ENCODE measurements at places on chromosomes 5 and 9. TPM values are rescaled to one million over a fixed set of nuclear protein-coding genes. Genes with fewer than 3 reads are reported as not detected.

GRCh38 chr5:123186771-123187170 lies 97.7 kb downstream of the PRDM6 start:
- DNase-seq = no peak
- no peaks in the 10 kb centered on the region for H3K36me3 ChIP-seq
- H3K4me1 ChIP-seq = peaks cover 23% of the 10 kb centered on the region
- peaks cover 4% of the 10 kb centered on the region for H3K27me3 ChIP-seq
- H3K4me3 ChIP-seq = no peak overlapping the region

DNA sequence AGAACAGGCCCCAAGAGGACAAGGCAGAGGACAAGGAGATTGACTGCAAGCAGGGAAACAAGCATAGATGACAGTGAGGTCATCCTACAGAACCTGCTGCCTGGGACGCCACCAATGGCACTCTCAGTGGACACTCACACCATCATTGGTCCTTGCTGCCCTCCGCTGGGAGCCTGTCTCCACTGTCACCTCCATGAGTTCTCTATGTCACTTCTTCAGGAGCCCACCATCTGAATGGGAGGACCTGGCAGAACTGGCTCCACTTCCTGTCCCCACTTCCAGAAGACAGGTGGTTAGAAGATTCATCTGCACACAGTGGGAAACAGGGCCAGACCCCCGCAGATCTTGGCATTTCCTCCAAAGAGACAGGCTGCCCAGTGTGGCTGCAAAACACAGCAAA lies 188.9 kb downstream of the HSD17B3 start:
- no peak overlapping the region for H3K4me3 ChIP-seq
- H3K27me3 ChIP-seq = peaks cover 6% of the 10 kb centered on the region
- H3K36me3 ChIP-seq = no peaks in the 10 kb centered on the region
- peaks cover 7% of the 10 kb centered on the region for H3K4me1 ChIP-seq

- no peak for DNase-seq
- H3K4me3 ChIP-seq = no peak overlapping the region
- H3K27me3 ChIP-seq = peaks cover 14% of the 10 kb centered on the region
- H3K4me1 ChIP-seq = no peaks in the 10 kb centered on the region
- no peaks in the 10 kb centered on the region for H3K36me3 ChIP-seq
Measured at GRCh38 chr9:133400292-133400691, 17.5 kb downstream of the REXO4 start.

DNA sequence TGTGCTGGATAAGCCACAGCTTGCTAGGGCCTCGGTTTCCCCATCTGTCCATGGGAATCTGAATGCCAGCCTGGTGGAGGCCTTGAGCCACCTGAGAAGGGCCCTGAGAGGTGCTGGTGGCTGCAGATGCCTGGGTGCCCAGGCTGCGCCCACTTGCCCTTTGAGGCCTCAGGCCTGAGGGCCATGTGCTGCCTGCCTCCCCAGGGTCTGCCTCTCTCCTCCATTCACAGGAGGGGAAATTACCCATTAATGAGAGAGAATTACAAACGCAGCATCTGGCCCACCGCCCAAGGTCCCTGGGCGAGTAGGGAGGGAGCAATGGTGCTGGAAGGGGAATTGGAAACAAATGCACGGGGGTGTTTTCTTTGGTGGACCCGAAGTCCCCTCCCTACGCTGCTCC lies 59.6 kb downstream of the BARX1 start:
- DNase-seq = peak; percentile 53
- no peak overlapping the region for H3K27ac ChIP-seq
- no peak overlapping the region for H3K4me3 ChIP-seq
- H3K36me3 ChIP-seq = no peaks in the 10 kb centered on the region
- no peaks in the 10 kb centered on the region for H3K4me1 ChIP-seq

DNA sequence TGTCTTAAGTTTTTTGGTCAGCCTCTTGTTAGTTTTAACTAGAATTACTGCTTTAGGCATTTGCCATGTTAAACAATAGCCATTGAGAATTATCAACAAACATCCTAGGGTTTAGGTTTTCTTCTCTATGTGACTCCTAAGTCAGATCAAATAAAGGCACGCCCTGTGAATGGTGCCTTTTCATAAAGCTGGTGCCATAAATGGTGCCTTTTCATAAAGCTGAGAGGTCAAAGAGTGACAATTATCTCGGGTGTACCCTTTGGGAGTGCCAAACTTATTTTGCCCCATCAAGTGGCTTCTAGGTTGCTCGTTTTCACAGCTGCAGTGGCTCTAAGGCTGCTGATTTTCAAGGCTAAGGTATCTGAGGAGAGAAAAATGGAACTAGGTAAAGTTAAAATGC lies 391.6 kb downstream of the DMRTA1 start:
- H3K27ac ChIP-seq = no peak overlapping the region
- H3K36me3 ChIP-seq = no peaks in the 10 kb centered on the region
- H3K27me3 ChIP-seq = peaks cover 12% of the 10 kb centered on the region
- H3K4me3 ChIP-seq = no peak overlapping the region
- no peak for DNase-seq

DNA sequence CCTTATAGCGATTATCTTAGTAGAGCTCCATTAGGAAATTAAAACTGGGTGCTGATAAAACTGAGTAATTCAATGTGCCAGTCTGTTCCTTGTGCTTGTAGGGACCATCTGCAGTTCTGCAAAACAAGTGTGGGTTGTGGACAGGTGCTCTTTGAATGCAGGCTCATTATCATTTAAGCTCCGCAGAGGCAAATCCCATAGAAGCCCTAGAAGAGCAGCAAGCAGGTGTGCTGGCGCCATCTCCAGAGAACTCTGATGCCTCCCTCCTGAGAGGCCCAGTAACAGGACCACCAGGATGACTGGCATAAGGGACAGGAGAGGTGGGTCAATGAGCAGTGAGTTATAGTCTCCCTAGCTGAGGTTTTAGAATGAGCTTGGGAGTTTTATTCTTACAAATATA lies 1342.4 kb upstream of the DMAC1 start:
- DNase-seq = no peak
- no peak overlapping the region for H3K27ac ChIP-seq
- peaks cover 2% of the 10 kb centered on the region for H3K27me3 ChIP-seq
- no peak overlapping the region for H3K4me3 ChIP-seq

GRCh38 chr9:101711330-101711941 lies 27.0 kb downstream of the GRIN3A start:
- no peak for DNase-seq
- no peaks in the 10 kb centered on the region for H3K36me3 ChIP-seq
- H3K27ac ChIP-seq = no peak overlapping the region
- H3K4me1 ChIP-seq = no peaks in the 10 kb centered on the region
- no peak overlapping the region for H3K4me3 ChIP-seq
- peaks cover 25% of the 10 kb centered on the region for H3K27me3 ChIP-seq

DNA sequence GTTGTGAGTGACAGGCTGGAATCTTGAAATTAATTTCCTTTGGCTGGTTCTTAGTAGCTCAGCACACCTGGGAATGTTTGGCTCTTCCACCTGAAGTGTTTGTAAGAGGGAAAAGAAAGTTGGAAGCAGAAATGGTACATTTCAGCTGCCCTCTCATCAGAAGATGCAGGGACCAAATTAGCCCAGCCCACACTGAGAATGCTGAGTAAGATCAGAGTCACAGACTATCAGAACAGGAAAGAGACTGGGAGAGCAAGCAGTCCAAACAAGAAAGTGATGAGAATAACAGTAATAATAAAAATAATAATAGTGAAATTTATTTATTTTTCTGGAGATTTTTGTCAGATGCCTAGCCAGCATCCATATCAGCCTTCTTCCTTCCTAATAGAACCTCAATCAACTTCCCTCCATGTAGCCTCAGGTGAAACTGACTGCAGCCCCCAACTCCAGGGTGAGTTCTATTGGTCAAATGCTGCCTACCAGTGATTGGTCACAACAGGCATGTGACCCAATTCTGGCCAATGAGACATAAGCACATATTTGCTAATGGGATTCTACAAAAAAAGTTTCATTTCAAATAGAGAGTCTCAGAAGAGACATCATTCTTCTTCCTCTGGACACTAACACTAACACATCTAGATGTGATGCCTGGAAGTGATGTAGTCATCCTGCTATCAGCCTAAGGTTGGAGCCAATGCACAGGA lies 31.2 kb upstream of the ADRA1B start:
- no peaks in the 10 kb centered on the region for H3K36me3 ChIP-seq
- no peak overlapping the region for H3K27ac ChIP-seq
- no peak for DNase-seq
- H3K4me3 ChIP-seq = no peak overlapping the region

DNA sequence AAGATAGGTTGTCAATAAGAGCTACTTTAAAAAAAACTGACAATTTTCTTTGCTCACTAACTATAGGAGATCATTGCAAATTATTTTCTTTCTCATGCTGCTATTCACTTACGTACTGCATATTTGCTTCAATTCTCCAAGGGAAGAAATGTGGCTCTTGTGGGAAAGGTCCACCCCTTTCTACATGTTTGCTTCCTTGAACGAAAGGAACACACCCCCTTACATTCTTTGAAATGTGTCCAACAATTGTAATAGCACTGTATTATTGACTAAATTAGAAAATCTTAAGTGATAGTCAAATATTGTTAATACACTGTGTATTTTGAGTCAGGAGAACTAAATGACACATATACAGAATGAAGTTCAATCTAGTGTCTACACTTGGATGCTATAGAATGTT lies 5.2 kb downstream of the MEF2C start:
- no peak for DNase-seq
- H3K36me3 ChIP-seq = peaks cover 2% of the 10 kb centered on the region
- no peak overlapping the region for H3K4me3 ChIP-seq
- H3K27me3 ChIP-seq = no peaks in the 10 kb centered on the region

DNA sequence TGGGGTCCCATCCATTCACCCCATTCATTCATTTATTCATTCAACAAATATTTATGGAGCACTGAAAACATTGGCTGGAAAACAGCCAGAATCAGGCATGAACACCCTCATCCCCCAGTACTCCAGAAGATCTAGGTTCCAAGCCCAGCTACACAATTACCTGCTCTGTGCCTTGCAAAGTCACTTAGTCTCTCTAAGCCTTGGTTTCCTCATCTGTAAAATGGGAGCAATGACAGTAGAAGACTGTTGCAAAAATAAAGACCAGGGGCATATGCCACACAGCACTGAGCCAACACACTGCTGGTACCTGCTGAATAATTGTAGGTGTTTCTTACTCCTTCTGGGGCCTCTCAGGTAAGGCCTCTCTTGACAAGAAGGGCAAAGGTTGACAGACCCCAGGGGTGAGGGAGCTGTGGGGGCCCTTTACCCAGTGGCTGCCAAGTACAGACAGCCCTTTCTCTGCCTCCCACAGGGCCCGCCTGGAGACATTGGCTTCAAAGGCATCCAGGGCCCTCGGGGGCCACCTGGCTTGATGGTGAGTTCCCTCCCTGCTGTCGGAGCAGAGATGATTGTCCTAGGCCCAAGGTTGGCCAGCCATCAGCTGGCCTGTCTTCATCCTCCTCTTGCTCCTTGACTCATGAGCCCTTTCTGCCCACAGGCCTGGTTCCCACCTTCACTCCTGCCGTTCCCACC lies 22.6 kb upstream of the ORM1 start:
- no peak overlapping the region for H3K27ac ChIP-seq
- H3K27me3 ChIP-seq = no peaks in the 10 kb centered on the region
- DNase-seq = no peak
- peaks cover 24% of the 10 kb centered on the region for H3K36me3 ChIP-seq
- H3K4me3 ChIP-seq = no peak overlapping the region

DNA sequence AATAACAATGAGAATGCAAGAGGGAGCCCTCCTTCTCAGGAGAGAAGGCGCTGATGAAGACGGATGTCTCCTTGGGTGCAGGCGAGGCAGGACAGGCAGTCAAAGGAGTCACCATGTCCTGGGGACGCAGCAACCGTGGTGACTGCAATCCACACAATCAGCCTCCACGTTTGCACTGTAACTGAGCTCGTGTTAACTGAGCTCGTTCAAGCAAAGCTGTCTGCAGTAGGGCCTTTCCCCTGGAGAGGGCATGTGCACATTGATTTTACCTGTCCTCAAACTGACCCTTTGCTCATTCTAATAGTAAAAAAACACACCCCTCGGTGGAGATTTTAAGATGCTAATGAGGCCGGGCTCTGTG lies 2.8 kb downstream of the SARDH start:
- no peak for DNase-seq
- no peak overlapping the region for H3K4me3 ChIP-seq
- peaks cover 10% of the 10 kb centered on the region for H3K27me3 ChIP-seq
- no peaks in the 10 kb centered on the region for H3K4me1 ChIP-seq
- H3K27ac ChIP-seq = no peak overlapping the region

- H3K27ac ChIP-seq = no peak overlapping the region
- DNase-seq = no peak
- H3K27me3 ChIP-seq = peaks cover 8% of the 10 kb centered on the region
- H3K4me3 ChIP-seq = no peak overlapping the region
- no peaks in the 10 kb centered on the region for H3K36me3 ChIP-seq
Measured at GRCh38 chr9:6584881-6585597, 60.5 kb downstream of the GLDC start.

GRCh38 chr5:98927242-98927988 lies 1.4 kb downstream of the CHD1 start:
- peak overlapping the region; percentile 95 for H3K27ac ChIP-seq
- H3K36me3 ChIP-seq = peaks cover 4% of the 10 kb centered on the region
- no peaks in the 10 kb centered on the region for H3K27me3 ChIP-seq
- H3K4me3 ChIP-seq = peak overlapping the region; percentile 93

- peaks cover 4% of the 10 kb centered on the region for H3K36me3 ChIP-seq
- H3K4me3 ChIP-seq = no peak overlapping the region
- H3K27me3 ChIP-seq = no peaks in the 10 kb centered on the region
- H3K4me1 ChIP-seq = no peaks in the 10 kb centered on the region
- DNase-seq = no peak
Measured at GRCh38 chr5:62587737-62588136, 9.1 kb downstream of the LRRC70 start.

DNA sequence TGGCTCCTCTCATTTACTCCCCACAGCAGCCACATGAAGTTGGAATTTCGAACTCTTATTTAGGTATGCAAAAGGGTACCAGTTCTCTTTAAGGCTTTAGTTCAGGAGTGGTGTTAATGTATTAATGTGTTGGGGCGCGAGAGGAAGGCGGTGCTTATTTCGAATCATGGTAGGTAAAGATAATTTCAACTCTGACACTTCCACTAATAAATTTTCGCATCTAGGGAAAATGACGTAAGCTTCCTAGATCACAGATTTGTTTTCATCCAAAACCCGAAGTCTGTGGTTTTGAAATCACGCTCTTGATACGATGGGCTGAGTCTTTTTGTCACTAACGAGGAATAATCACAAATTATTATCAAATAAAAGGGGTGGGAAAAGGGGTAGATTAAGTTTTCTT lies 681 bp downstream of the PPWD1 start:
- peak overlapping the region; percentile 98 for H3K4me3 ChIP-seq
- peaks cover 1% of the 10 kb centered on the region for H3K36me3 ChIP-seq
- H3K27me3 ChIP-seq = no peaks in the 10 kb centered on the region
- H3K27ac ChIP-seq = peak overlapping the region; percentile 100
- DNase-seq = no peak

- no peak overlapping the region for H3K4me3 ChIP-seq
- H3K27me3 ChIP-seq = peaks cover 11% of the 10 kb centered on the region
- DNase-seq = no peak
- H3K36me3 ChIP-seq = no peaks in the 10 kb centered on the region
Measured at GRCh38 chr9:82606071-82606470, 456.9 kb downstream of the RASEF start.

ENHO gene
- total RNA-seq = 1.6 TPM

SPATA9 gene
- total RNA-seq = 1.7 TPM

BSPRY gene
- total RNA-seq = not detected

CACFD1 gene
- total RNA-seq = 18.8 TPM

FOXB2 gene
- total RNA-seq = not detected

FBXL7 gene
- total RNA-seq = 32.6 TPM

ANKRD31 gene
- total RNA-seq = 0.10 TPM

Measured in chondrocyte (in vitro differentiated cells).